Fibroblast of skin of scalp (primary cell): ENCODE measurements at places on chromosomes 1 and 21.

GRCh38 chr1:18448889-18449288 is 31.8 kb upstream of the KLHDC7A start:
- DNase-seq, result no peak

GRCh38 chr1:112046630-112047029 is 57.2 kb upstream of the KCND3 start:
- no peak for DNase-seq

DNA sequence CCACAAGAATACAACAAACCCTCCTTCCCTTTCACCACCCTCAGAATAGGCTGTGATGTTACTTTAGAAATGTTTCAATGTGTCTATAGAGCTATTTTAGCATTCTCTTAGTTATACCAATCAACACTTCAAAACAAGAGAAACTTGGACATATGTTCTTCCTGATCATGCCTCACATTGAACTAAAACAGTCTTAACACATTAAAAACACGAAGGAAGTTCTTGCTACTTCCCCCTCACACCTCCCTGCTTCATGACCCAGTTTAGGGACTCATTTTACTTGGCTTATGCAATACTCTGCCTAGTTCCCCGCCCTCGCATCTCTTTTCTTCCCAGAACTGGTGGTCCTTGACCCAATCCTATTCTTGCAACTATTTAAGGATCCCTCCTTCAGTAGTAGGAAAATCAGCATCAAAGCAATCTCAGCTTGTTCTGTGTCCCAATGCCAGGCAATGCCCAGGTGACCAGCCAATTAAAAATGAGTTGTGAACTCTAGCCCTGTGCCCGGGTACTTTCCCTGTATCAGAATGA is 408.8 kb upstream of the BEND5 start:
- no peak for DNase-seq

GRCh38 chr1:202017749-202018467 is 7.5 kb downstream of the ELF3 start:
- DNase-seq, result no peak

GRCh38 chr21:33113131-33113530 is 43.2 kb downstream of the OLIG1 start:
- no peak for DNase-seq

GRCh38 chr1:7940745-7941436 is at the start of gene TNFRSF9:
TSS of gene TNFRSF9 (minus strand) at chr1:7940839. CDS start at chr1:7939994, 845 bp downstream.
- no peak for DNase-seq

GRCh38 chr1:201565024-201565730 is 26.2 kb downstream of the NAV1 start:
- DNase-seq, result no peak

DNA sequence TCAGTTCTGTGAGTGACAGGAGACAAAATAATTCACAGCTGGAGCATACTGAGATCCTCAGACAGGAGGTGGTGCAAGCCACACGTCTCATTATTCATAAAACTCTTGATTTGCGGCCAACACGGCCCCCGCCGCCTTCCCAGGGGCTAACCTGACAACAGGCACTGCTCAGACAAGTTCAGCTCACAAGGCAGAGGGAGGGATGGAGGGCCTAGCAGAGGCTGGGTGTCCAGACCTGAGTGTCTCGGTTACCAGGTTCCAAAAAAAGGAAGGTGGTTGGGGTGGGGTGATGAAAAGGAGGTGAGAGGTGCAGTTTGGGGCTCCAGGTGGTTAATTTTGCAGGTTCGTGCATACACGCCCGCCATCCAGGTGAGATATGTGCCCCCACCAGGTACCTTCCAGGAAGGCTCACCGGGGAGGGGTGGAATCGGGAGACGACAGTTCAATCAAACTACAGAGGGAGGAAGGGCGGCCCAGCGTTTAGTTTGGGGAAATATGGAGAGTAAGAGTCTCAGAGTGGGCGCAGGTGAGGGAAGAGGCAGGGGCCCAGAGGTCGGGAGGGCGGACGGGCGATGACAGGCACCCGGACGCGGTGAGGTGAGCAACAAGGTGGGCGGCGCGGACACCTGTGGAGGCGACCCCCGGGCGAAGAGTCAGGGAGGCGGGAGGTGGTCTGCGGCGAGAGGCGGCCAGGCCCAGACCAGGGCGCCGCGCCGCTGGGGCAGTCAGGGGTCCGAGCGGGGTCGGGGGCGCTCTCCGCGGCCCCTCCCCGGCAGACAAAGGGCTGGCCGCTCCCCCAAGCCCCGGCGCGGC is 629 bp downstream of the CTNNBIP1 start:
- DNase-seq, result no peak

DNA sequence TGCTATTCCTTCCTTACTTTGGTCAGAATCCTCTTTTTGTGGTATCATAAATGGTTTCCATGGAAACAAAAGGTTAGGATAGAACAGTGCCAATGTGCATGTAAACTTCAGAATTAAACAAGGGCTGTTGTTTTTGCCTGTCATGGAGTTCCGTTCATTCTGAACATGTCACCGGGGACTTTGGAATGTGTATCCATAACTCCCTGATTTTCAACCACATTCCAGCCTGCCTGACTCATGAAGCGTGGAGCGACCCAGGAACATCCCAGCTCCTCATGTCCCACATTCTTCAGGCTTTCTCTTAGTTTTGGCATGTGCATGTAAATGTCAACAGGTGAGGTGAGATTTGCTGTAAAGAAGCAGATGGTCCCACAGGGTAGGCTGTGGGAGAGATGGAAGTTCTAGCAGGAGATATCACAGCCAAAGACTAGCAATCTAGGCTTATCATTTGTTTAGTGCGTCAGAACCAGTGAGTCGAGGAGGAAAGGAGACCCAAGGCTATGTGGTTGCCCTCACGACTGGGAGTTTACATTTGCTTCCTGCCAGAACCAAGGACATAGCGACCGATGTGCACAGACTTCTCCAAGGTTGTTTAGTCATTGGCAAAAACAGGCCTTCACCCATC is 23.0 kb upstream of the DNAJC11 start:
- peak; percentile 92 for DNase-seq

DNA sequence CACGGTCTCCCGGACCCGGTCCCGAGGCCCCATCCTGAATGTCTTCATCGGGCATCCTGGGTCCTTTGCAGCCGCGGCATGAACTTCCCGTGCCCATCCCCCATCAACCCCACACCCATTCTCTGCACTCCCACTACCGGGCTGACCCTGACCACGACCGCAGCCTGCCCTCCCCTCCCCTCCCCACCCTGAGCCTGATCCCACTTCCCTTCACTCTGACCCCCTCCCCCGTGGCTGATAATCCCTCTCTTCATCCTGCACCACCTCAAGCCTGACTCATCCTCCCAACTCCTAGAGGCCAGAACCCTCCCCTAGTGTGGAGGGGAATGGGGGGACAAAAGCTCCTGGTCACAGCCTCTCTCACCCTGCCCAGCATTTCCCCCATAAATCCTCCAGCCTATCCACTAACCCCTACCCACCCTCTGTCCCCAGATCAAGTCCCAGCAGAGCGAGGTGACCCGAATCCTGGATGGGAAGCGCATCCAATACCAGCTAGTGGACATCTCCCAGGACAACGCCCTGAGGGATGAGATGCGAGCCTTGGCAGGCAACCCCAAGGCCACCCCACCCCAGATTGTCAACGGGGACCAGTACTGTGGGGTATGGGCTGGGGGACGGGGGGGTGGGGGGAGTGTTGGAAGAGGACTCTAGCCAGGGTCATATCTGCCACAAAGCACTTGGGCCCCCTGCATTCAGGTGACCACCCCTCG is 602 bp downstream of the SH3BGRL3 start:
- DNase-seq, result peak; percentile 53

GRCh38 chr1:93864175-93864574 is 14.8 kb downstream of the DNTTIP2 start:
- DNase-seq, result no peak

DNA sequence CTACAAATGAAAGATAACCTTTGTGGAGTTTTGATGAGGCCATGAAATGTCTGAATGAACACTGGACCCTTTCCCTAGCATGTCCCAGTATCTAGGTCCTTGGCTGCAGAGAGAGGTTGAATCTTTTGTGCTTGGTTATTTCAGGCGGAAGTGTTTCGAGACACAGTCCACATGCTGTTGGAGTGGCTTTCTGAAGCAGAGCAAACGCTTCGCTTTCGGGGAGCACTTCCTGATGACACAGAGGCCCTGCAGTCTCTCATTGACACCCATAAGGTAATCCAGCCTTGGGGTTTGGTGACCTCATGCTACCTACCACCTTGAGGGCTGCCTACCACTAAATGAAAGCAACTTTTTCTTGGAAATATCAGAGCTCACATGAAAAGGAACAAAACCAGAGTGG is 38.9 kb upstream of the BMP8A start:
- no peak for DNase-seq

GRCh38 chr1:24745711-24746413 is 615 bp downstream of the CLIC4 start:
- peak; percentile 70 for DNase-seq

DNA sequence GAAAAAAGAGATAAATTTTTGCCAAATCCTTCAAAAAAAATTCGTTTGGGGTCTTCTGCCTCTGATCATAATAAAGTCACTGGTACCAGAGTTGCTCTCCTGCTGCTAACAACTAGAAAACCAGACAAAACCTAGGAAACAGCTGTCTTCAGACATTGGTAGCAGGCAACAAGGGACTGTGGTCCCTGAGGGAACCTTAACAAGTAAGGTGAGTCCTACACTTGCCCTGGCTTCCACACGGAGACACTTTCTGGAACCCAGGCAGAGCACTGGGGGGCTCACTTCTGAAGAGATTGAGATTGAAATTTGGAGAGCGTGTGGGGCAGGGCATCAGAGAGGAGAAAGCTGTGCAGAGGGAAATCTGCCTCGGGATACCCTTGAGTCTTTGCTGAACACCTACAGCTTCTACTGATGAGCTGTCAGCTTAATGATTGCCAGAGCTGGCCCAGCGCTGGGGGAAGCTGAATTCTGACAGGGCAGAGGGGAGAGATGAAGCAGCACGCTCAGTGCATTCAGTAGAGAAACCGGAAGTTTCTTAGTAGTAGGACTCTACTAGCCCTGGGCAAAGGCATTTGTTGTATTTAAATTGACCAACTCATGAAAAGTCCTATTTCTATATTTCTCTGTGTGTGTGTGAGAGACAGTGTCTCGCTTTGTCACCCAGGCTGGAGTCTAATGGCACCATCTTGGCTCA is 18.5 kb upstream of the FAM89A start:
- DNase-seq, result no peak

GRCh38 chr1:15430787-15431570 is 7.3 kb upstream of the CTRC start:
- DNase-seq, result peak; percentile 43

DNA sequence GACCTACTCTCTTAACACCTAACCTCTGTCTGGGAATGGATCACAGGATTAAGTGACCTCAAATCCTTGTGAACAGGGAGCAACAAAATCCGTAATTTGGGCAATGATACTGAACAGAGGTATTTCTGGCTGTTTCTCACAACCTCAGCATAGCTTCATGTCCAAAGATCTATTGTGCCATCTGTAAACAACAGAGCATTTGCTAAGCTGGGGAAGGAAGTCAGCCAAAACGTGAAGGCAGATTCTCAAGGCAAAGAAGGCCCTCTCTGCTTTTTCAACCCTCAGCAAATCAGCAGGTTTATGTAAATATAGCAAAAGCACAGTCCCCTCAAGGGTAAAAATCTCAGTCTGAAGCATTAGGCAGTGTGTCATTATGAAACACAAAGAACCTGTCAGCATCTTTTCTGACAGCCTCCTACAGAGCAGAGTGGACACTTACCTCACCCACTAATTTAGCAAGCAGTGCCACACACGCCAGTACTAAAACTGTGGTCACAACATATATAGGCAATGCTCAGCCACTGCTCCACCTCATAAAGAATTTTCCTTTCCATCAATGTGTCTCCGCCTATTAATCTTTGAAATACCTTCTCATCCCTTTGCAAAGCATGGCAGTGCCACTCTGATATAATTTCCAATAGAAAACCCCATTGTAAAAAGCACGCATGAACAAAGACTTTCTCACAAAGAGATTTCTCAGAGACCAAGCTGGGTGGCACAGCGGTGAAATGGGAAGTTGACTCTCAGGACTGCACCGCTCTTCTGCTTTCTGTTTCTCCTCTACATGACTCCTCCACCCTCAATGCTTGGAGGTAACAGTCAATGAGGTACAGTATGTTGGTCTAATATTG is 188.0 kb downstream of the RERE start:
- DNase-seq, result no peak

GRCh38 chr1:204721373-204722055 is 36.0 kb upstream of the LRRN2 start:
- DNase-seq, result no peak

GRCh38 chr1:76254104-76255030 is 179.8 kb downstream of the ST6GALNAC3 start:
- DNase-seq, result peak; percentile 76

- peak; percentile 44 for DNase-seq
These were observed 594 bp upstream of the PANK4 start for GRCh38 chr1:2526824-2527555.

- peak; percentile 32 for DNase-seq
These were observed 6.1 kb downstream of the SRM start for GRCh38 chr1:11053758-11054137.

- no peak for DNase-seq
These were observed 564.2 kb downstream of the SMYD3 start for GRCh38 chr1:245942856-245943255.

DNA sequence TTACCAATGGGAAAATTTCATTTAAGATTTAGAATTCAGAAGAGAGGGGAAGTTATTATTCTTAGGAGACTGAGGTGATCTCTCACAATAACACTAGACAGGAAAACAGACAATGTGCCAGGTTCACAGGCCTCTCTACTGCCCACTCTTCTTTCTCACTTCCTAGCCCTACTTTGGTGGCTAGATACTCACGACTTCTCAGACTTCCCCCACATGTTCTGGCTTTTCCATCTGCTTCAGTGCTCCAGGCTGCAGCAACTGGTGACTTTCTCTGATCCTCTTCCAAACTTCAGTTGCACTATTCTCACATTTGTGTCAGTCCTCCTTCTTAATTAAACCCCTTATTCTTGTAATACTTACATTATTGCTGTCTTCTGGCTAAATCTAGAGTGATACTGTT is 208.7 kb upstream of the KCTD3 start:
- DNase-seq, result no peak

- no peak for DNase-seq
These were observed 13.9 kb upstream of the COL18A1 start for GRCh38 chr21:45390831-45391742.

DNA sequence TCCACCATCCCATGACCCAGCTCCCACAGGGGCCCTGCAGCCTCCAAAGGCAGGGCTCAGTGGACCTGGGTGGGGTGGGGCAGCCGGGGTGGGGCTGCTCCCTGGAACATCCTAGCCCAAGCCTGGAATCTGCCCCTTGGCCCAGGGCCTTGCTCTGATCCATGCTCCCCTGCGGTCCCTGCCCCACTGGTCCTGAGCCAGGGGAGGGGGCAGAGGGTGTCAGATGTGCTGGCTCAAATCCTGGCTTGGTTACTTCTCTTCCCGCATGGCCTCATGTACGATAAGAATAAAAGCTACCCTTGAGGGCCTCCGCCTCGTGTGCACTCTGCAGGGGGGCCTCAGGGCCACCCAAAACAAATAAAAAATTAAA is 819 bp downstream of the SLC25A34 start:
- DNase-seq, result no peak

DNA sequence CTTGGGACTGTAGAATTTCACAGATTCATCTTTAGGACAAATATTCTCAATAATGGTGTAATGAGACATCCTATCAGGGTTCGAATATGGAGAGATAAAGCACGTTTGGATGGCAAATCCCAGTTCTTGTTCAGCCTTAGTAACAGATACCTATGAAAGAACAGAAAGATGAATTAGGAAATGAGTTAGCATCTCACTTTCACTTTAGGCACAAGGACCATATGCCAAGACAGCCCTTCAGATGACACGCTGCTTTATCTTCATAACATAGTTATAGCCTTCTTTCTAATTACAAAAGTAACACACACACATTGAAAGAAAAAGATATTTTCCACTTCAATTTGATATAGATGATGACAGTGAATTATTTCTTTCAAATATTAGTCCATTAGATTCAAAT is 173.6 kb downstream of the TGFBR3 start:
- DNase-seq, result no peak

GRCh38 chr1:6414881-6415626 is 4.7 kb downstream of the HES2 start:
- no peak for DNase-seq
